ENCODE measurements at places on chromosomes 11 and 22.

- H3K36me3 ChIP-seq: peaks cover 27% of the 10 kb centered on the region
- no peak overlapping the region for H3K4me3 ChIP-seq
- H3K27ac ChIP-seq: no peak overlapping the region
- no peaks in the 10 kb centered on the region for H3K27me3 ChIP-seq
These were observed 12.7 kb downstream of the TMEM121B start for GRCh38 chr22:17108256-17109112.

- no peak overlapping the region for H3K4me3 ChIP-seq
- DNase-seq: no peak
- H3K4me1 ChIP-seq: peaks cover 7% of the 10 kb centered on the region
These were observed 27.2 kb upstream of the TMEM123 start for GRCh38 chr11:102479733-102480132.

DNA sequence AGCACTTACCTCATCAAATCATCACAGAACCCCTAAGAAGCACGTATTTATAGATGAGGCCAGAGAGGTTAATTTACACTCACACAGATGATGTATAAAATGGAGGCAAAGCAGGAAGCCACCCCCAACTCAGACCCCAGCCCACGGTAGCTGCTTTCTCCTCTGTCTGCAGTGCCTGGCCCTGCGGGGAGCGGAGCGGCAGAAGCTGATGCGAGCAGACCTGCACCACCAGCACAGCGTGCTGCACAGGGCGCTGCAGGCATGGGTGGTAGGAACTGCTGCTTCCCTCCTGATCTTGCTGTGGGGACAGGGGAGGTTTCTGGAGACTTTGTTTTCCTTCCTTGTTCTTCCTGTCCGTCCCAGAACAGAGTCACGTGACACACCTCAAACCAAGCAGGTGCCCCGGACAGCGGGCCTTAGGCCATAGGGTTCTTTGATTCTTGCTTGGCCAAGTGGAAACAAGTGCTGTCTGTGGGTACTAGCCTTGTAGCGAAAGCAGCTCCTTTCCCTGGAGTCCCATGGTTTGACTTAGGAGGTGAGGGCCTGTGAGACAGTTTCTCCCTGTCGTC is 57.8 kb downstream of the PISD start:
- no peaks in the 10 kb centered on the region for H3K27me3 ChIP-seq
- H3K27ac ChIP-seq: no peak overlapping the region
- no peaks in the 10 kb centered on the region for H3K4me1 ChIP-seq
- no peaks in the 10 kb centered on the region for H3K36me3 ChIP-seq
- no peak overlapping the region for H3K4me3 ChIP-seq
- no peak for DNase-seq

DNA sequence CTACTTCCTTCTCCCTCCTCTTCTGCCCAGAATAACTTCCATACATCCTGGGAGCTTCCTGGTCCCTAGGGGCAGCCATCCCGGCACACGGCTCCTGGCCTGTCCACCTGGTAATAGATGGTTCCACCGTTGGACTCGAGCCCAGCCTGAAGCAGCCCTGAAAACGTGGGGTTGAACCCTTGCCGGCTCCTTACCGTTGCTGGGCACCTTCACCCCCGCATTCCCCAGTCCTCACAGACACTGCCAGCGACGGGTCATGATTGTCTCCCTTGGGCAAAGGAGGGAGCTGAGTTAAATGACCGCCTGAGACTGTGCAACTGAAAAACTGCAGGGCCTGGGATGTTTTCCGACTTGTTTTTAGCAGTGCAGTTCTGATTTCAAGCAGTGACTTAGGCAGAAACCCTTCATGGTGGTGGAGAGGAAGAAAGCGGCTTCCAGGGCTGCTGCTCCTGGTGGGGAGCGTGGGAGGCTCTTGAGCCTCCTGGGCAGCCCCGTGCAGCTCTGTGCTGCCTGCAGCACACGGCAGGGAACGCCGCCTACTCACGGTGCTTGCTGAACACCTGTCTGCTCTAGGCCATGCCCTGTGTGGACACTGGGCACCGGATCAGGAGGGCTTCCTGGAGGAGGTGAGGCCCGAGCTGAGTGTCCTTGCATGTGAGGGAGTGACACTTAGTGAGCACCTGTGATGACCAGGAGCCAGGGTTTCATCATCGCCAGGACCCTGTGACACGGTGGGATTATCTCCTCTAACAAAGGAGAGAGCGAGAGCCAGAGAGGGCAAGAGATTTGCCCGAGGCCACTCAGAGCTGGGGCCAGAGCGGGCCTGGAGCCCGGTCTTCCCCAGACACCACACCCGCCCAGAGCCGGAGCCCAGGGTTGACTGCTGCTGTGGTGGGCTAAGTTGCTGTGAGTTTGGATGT is 77.4 kb downstream of the FBLN1 start:
- no peak overlapping the region for H3K4me3 ChIP-seq
- H3K36me3 ChIP-seq: peaks cover 7% of the 10 kb centered on the region
- DNase-seq: no peak
- H3K27ac ChIP-seq: no peak overlapping the region
- no peaks in the 10 kb centered on the region for H3K4me1 ChIP-seq

GRCh38 chr11:78549624-78550409 is 24.8 kb downstream of the NARS2 start:
- H3K27me3 ChIP-seq: no peaks in the 10 kb centered on the region
- no peak overlapping the region for H3K27ac ChIP-seq
- no peak for DNase-seq
- H3K4me3 ChIP-seq: no peak overlapping the region
- no peaks in the 10 kb centered on the region for H3K36me3 ChIP-seq

DNA sequence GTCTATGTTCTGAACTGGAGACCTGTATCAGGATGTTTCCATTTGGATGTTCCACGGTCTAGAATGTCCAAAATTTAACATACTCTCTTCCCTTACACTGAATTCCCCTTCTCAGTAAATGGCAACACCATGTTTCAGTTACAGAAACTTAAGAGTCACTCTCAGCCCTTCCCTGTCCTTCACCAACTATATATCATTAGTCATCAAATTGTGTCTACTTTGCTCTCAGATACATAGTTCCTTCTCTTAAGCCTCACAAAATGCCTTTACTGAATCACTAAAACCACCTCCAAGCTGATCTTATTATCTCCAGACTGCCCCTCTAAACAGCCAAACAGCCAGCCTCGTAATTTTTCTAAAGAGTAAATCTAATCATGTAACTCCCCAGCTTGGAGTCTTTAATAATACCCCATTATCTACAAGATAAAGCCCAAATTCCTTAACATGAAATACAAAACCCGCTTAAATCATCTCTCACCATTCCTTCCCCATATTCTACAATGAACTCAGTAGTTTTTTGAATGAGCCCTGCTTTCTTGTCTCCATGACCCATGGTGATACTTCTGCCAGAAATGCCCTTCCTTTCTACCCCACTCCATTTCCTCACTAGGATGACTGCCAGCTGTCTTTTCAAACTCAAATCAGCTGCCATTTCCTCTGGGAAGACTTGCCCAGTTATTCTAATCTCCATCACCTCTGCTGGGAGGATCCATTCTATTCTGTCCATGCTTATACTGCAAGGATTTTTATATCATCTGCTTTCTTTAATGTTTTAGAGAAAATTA is 102.7 kb upstream of the ARHGAP42 start:
- H3K27ac ChIP-seq: no peak overlapping the region
- H3K27me3 ChIP-seq: no peaks in the 10 kb centered on the region
- DNase-seq: no peak
- H3K4me3 ChIP-seq: no peak overlapping the region
- peaks cover 11% of the 10 kb centered on the region for H3K4me1 ChIP-seq

GRCh38 chr22:49779853-49780697 is 47.6 kb downstream of the BRD1 start:
- no peak for DNase-seq
- no peak overlapping the region for H3K4me3 ChIP-seq
- H3K27me3 ChIP-seq: no peaks in the 10 kb centered on the region
- H3K27ac ChIP-seq: peak overlapping the region; percentile 32
- H3K36me3 ChIP-seq: peaks cover 39% of the 10 kb centered on the region

DNA sequence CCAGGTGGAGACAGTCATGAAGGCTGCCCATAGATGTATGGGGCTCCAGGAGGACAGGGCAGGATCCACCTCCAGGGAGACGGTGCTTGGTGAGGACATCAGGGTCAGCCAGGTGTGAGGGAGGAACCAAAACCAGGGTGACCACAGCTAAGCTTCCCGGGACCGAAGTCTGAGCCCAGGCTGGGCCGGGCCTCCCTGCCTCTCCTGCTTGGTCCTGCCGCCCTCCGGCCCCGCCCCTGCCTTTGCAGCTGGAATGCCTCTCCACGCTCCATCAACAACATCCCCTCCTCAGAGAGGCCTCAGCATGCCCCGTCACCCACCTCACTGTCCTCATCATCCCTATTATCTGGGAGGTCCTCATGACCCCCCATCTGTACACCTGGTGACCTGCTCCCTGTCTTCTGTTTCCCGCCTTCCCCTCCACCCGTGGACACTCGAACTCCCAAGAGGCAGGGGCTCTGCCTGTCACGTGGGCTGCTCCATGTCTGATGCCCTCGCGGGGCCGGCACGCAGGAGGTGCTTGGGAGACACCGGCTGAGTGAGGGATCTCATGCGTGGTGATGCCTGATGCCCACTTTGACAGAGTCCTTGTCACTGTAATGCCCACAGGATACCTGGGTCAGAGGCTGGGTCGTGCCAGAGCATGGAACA is 59.4 kb downstream of the RTL6 start:
- no peak overlapping the region for H3K4me3 ChIP-seq
- no peak overlapping the region for H3K27ac ChIP-seq
- no peaks in the 10 kb centered on the region for H3K27me3 ChIP-seq
- peaks cover 10% of the 10 kb centered on the region for H3K4me1 ChIP-seq
- DNase-seq: no peak

- no peak for DNase-seq
- no peak overlapping the region for H3K4me3 ChIP-seq
- no peak overlapping the region for H3K27ac ChIP-seq
- H3K27me3 ChIP-seq: no peaks in the 10 kb centered on the region
- H3K36me3 ChIP-seq: no peaks in the 10 kb centered on the region
These were observed 16.6 kb downstream of the OR51L1 start for GRCh38 chr11:5011254-5011653.

DNA sequence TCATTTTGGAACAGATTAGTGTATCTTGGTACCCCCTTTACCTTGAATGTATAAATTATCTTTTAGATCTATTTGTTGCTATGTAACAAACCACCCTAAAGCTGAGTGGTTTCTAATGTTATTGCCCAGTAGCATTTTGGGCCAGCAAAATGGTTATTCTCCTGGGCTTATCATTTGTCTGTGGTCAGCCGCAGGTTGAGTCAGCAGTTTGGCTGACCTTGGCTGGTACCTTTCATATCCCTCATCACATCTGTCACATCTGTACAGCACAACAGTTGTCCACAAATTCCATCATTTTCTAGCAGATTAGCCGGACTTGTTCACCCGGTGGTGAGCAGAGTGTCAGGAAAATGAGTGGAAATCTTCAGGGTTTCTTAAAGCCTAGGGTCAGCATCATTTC is 588.5 kb upstream of the ARHGAP42 start:
- H3K36me3 ChIP-seq: no peaks in the 10 kb centered on the region
- H3K27me3 ChIP-seq: no peaks in the 10 kb centered on the region
- H3K4me3 ChIP-seq: no peak overlapping the region

Measured in right atrium auricular region (tissue), 2 donors.